WERI-Rb-1 (cell line): ENCODE measurements at places on chromosomes 16 and 17.

GRCh38 chr17:2990396-2990795 is 73.0 kb downstream of the OR1D5 start:
- no peak for DNase-seq

GRCh38 chr17:11318207-11318606 is 77.2 kb downstream of the SHISA6 start:
- DNase-seq: no peak

GRCh38 chr16:25501530-25502255 is 190.1 kb upstream of the HS3ST4 start:
- DNase-seq: no peak

DNA sequence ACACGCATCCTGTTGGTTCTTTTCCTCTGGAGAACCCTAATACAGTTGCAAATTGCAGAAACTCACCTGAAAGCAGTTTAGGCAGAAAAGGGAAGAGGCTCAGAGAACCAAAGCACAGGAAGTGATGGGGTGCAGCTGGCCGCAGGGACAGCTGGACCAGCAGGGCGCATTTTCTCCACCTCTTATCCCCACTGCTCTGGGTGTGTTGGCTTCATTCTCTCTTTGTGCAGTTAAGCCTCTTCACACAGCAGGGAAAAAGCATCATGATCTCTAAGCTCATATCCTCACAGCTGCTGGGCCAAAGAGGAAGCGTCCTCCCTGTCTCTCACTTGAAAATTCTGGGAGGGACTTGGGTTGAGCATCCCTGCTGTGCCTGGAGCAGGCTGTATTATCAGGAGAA is 20.0 kb upstream of the LRRC75A start:
- peak; percentile 60 for DNase-seq

- DNase-seq: peak; percentile 91
Measured at GRCh38 chr17:49556223-49556943, 19.3 kb upstream of the NXPH3 start.

- no peak for DNase-seq
Measured at GRCh38 chr17:56320443-56320842, 167.2 kb downstream of the ANKFN1 start.

GRCh38 chr17:76004750-76005262 is 4.2 kb downstream of the CDK3 start:
- no peak for DNase-seq

DNA sequence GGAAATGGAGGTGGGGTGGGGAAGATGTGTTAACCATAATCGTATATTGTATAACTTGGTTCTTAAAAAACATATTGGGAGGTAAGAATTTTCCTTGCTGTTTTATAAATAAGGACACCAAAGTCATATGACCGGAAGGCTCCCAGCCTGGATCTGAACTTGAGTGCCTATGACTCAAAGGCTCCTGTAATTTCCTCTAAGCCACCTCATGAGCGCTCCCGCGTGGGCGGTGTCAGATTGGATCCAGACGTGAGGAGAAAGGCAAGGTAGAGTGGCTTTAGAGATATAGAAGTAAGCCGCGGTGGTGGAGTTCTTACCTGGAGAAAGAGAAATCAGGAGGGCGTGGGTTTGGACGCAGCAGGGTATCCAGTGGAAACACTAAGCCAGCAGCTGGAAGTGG is 196.2 kb upstream of the NLRP1 start:
- DNase-seq: no peak

GRCh38 chr17:8117980-8118768 is at the start of gene ALOXE3:
Gene ALOXE3, minus strand, starts transcription at chr17:8118514. Its CDS starts 524 bp downstream, at chr17:8117990.
- peak; percentile 27 for DNase-seq

DNA sequence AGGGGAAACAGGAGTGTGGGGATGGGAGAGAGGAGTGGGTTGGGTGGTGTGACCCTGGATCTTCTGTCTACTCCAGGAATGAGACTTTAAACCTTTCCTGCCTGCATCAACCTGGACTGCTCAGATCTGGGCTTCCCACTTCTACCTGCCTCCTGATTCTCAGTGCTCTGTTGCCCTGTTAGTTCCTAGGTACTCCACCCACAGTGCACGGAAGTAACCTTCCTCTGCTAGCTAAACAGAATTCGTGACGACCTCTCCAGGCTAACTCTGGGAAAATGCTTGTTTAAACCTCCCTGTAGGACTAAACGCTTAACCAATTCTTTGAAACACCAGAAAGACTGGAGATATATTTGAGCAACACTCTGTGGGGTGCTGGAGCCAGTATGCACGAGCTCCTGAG is 83.4 kb upstream of the CLEC3A start:
- DNase-seq: no peak

DNA sequence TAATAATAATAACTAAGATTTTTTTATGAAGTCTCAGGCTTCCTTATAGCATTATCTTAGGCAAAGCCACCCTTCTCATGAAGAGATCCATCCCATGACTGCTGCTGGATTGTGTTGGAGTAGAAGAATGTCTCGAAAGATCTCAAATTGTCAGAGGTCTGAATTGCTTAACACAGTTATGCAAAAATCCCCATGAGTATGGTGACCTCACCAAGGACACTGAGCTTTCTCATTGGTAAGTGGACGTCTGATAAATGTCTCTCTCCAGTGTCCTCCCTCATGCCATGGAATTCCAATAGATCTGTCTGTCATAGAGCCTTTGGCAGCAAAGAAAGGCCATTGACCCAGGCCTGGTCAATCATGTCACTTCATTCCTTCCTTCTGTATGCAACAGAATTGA is 264.5 kb downstream of the CDH11 start:
- DNase-seq: no peak

- DNase-seq: no peak
Measured at GRCh38 chr17:80716986-80717719, 172.5 kb downstream of the RPTOR start.

DNA sequence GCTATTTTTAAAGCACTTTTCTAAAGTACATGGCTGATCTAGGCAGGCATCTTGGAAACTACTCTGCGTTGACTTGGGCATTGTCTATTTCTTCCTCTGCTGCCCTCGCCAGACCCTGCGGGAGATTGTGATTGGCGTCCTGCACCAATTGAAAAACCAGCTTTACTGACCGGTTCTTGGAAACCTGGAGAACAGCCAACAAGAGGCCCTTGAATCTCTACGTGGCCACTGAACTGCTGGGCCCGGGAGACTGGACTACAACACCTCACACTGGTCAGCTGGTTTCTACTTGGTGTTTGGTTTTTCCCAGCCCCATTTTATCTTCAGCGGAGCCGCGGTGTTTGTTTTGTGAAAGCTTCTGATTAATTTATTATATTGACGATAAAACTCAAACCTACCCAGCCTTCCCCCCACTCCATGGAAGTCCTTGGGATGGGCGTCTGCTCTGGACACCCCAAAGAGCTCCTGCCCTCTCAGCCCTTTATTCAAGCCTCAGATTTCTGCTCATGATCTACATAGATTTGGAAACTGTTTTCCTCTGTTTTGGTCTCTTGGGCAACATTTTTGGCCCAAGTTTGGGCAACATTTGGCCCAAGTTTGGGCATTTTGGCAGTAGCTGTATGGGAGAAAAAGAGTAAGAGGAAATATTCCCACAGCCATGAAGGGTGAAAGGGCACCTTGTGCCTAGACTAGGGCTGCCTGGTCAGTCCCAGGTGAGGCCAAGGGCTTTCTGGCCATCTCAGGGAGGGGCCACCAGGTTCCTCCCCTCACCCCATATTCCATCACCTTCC is 4.7 kb downstream of the MLX start:
- no peak for DNase-seq

GRCh38 chr16:24935336-24935735 is 79.8 kb downstream of the ARHGAP17 start:
- no peak for DNase-seq

- no peak for DNase-seq
Measured at GRCh38 chr17:30274887-30275286, 16.9 kb downstream of the BLMH start.

GRCh38 chr16:24088767-24089166 is 167.4 kb upstream of the CACNG3 start:
- peak; percentile 14 for DNase-seq

- DNase-seq: no peak
Measured at GRCh38 chr17:80720610-80721577, 176.3 kb downstream of the RPTOR start.

DNA sequence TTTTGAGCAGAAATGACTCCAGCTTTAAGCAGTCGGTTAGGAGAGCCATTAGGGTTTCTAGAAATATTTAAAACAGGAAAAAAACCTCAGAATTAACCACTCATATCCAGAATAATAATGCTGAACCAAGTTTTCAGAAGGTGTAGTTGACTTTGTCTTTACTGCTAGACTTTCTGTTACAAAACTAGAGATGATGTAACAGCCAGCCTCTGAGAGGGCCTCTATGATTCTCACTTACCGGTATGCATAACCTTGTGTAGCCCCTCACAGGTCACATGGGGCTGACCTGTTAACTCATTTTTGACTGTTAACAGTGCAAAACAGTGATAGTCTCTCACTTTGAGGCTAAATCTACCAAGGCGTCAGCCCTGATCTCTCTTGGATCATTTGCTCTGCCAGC is 74.3 kb downstream of the TEX14 start:
- no peak for DNase-seq

DNA sequence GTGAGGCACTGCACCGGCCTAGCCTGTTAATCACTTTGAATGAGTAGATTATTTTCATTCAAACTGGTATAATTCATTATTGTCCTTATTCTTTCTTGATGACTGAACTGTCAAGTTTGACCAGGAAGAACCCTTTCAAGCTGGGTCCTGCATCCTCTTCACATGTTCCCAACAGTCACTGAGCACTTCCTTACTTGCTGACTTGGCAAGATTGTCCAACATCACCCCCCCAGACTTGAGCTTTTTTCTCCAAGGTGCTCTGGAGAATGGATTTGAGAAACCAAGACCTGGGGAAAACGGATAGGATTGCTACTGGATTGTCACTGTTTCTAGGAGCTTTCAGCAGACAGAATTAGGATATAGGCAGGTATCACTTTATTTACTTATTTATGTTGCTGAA is 55.1 kb upstream of the GSG1L start:
- no peak for DNase-seq

DNA sequence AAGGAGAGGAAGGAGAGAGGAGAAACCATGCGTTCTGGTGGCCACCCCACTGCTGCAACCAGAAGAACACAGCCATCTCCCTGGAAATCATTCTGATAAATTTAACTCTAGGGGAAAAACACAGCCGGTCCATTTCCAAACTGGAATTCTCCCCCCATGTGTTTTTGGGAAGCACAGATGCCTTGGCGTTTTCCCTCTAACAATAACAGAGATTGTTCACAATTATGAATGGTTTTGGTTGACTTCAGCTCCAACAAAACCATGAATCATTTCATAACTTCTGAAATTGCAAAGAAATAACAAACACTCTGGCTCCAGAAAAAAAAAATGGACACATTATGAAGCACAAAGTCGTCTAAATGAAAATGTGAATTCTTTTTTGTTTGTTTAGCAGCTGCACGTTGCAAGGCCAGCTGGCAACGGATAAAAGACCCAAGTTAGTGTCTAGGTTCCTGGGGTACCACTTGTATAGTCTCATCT is 46.2 kb downstream of the GNAO1 start:
- DNase-seq: no peak

GRCh38 chr17:47277921-47278320 is 24.3 kb downstream of the ITGB3 start:
- DNase-seq: no peak

DNA sequence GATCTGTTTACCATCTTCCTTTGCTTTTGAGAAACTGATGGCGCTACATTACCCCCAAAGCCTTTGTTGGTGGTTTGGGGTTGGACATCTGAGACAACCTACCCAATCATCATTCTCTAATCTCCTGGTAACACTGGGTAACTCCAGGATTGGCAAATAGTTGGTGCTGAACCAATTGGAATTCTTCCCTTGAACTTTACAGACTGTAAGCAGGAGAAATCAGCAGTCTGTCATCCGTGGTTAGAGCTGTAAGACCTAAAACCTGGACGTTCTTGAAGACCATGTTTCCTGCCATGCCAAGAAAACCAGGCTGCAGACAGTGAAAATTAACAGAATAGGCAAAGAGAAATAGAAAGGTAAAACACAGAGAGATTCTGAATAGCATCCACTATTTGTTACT is 398.8 kb upstream of the SALL1 start:
- no peak for DNase-seq

DNA sequence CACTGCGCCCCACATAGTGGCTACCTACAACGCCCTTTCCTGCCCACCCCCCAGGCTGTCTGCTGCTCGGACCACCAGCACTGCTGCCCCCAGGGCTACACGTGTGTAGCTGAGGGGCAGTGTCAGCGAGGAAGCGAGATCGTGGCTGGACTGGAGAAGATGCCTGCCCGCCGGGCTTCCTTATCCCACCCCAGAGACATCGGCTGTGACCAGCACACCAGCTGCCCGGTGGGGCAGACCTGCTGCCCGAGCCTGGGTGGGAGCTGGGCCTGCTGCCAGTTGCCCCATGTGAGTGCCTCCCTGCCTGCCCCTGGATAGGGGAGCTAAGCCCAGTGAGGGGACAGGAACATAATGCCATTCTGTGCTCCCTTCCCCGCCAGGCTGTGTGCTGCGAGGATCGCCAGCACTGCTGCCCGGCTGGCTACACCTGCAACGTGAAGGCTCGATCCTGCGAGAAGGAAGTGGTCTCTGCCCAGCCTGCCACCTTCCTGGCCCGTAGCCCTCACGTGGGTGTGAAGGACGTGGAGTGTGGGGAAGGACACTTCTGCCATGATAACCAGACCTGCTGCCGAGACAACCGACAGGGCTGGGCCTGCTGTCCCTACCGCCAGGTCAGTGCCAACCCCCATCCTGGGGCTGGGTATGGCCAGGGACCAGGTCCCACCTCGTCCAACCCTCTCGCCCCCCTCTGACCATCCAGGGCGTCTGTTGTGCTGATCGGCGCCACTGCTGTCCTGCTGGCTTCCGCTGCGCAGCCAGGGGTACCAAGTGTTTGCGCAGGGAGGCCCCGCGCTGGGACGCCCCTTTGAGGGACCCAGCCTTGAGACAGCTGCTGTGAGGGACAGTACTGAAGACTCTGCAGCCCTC is 7.1 kb downstream of the GRN start:
- DNase-seq: peak; percentile 9

- no peak for DNase-seq
Measured at GRCh38 chr16:53232826-53233529, 178.2 kb downstream of the CHD9 start.

DNA sequence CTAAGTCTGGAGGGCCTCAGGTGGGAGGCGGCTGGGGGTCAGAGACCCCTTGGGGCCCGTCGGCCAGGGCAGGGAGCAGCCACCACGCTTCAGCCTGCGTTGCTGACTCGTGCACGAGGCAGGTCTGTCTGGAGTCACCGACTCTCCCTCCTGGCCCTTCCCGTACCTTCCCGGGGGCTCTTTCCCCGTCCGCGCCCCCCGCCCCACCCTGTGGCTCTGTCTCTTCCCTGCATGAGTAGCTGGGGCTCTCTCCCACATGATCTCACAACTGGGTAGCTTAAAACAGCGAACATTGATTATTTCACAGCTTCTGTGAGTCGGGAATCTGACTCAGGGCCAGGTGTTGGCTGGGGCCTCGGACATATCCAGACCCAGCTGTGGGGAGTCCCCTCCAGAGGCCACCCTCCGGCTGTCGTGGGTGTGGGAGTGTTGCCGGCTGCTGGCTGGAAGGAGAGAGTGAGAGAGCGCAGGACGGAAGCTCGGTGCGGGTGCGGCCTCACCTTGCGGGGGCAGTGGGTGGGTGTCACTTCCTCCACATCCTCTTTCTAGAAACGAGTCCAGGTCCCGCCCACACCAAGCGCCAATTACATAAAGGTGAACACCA is 17.3 kb downstream of the BAHCC1 start:
- DNase-seq: no peak

GRCh38 chr17:64628641-64629040 is 33.5 kb downstream of the SMURF2 start:
- no peak for DNase-seq
